ENCODE measurements at places on chromosomes 6 and 20.

GRCh38 chr6:121816361-121816760, 380.9 kb downstream of the GJA1 start:
- DNase-seq: no peak

GRCh38 chr6:134517868-134518267, 200.0 kb upstream of the SGK1 start:
- DNase-seq: no peak

GRCh38 chr6:107973594-107973993, 15.6 kb upstream of the SEC63 start:
- no peak for DNase-seq

DNA sequence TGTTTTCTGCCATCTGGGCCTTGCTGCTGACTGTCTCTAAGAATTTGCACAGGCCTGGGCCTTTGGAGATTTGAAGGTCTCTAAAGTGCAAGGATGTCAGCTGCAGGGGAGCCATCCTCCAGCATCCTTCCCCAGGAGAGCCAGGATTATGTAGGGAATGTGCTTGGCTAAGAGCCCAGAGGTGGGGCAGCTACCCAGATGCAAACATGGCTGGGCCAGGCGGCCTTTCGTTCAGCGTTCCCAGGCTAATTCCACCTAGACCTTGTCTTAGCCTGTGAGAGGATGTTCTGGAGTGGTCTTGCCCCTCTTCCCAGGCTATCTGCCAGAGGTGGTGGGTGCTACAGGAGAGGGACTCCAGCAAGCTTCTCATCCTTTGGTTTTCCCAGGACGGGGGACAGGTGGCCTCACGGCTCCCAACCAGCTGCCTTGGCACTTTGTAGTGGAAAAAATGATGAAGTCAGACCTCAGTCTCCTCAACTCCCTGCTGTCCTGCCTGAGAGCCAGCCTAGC, 7.7 kb upstream of the PTGIS start:
- no peak for DNase-seq

DNA sequence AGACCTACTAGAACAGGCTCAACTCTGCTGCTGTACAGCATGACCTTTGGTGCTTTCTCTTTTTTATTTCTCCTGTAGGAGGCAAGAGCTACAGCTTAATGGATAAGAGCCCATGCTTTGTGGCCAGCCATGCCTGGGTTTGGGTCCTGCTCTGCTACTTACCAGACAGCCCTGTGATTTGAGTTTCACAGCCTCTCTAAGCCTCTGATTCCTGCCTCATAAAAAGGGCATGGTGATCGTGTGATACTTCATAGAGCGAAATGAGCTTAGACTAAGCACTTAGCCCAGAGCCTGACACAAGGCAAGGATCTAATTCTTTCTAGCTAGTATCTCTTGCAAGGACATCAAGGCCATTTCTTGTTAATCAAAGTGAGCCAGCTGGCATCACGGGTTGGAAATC, 19.3 kb upstream of the PDE7B start:
- no peak for DNase-seq

GRCh38 chr6:101806241-101806640, 412.7 kb downstream of the GRIK2 start:
- DNase-seq: no peak

DNA sequence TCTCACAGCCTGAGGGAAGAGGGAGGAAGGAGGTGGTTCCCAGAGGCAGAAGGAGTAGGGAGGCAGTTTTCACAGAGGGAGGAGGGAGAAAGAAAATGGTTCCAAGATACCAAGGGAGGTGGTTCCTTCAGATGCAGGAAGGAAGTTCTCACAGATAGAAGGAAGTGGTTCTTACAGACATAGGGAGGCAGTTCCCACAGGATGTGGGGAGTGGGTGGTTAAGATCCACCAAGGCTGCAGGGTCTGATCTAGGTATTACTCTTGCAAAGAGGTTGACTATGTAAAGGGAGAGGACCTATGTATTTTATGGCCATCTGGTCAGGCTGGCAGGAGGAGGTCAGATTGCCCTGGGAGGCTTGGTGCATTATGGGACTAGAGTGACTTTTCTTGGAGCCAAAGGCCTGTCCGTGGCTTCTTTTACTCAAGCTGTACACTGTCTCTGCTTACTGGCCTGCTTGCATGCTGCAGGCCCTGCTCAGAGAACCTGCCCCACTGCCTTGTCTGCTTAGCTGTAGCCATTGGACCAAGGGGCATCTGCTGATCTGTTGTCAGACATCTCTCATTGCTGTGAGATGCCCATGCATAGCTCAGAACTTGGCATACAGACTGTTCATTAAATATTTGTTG, 283.7 kb downstream of the DHX35 start:
- no peak for DNase-seq

GRCh38 chr6:41318654-41319565, 16.5 kb upstream of the NCR2 start:
- DNase-seq: no peak

- DNase-seq: no peak
Observed at GRCh38 chr6:26286168-26286877, 78.7 kb upstream of the BTN3A2 start.

- DNase-seq: no peak
Observed at GRCh38 chr6:134822920-134823709, 126.8 kb downstream of the ALDH8A1 start.

DNA sequence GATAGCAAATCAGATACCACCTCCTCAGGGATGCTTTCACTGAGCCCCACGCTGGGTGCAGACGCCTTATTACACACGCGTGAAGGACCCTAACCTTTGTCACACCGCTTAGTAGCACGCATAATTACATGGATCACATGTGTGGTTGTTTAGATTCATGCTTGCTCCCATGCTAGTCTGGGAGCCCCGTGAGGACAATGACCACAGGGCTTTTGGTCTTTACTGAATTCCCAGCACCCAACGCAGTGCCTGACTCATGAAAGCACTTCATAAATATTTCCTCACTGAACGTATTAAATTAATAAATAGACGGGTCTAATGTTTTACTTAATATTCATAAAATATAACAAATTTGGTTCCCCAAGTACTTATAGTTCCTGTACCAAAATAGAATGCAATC, 132.5 kb downstream of the ALDH8A1 start:
- DNase-seq: no peak

- no peak for DNase-seq
Observed at GRCh38 chr6:44157152-44157521, 1.5 kb upstream of the CAPN11 start.

DNA sequence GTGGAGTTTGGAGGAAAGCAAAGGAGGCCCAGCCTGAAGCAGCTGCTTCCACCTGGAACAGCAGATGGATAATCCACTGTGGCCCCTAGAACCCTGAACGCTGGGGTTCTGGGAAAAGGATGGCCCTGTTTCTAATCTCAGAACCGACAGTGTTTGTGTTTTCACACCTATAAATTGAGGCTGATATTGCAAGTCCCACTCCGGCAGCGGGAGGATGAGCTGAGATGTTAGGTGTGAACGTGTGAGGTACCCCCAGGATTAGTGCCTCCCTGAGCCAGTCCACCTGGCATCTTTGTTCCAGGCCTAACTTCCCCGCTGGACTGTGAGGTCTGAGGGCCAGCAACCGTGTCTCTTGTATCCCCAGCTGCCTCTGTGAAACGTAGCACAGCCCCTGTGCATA, 7.8 kb upstream of the CDH4 start:
- no peak for DNase-seq

DNA sequence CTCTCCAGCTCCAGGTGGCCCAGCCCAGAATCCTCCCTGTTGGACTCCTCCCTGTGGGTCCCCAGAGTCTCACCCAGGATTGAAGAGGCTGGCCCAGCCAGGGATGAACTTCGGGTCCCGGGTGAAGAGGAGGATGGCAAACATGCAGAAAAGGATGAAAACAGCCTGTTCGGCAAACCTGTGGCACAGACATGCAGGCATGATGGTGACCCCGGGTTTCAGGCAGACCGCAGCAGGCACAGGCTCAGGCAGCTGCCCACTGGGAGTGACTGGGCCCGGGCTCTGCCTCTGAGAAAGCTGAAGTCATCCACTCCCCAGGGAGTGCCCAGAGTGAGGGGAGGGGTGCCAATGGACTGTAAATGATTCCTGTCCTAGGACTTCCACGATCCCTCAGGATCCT, 37.5 kb upstream of the OCSTAMP start:
- no peak for DNase-seq

DNA sequence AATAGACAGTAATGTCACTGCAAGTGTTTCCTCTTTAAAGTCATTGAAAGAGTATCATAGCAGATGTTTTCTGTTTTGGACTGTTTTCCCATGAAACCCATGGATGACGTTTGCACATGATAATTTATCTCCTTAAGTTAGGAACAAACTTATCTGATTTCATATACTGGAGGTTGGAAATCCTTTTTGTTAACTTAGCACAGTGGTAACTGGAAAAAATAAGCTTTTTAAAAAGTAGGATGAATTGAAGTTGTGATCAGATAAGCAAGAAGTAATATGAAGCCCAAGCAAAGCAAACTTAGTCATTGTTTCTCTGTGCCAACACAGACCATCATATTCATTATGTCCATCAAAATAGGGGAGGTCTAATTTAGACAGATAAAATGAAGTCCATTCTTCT, 61.6 kb downstream of the PLCB4 start:
- no peak for DNase-seq

DNA sequence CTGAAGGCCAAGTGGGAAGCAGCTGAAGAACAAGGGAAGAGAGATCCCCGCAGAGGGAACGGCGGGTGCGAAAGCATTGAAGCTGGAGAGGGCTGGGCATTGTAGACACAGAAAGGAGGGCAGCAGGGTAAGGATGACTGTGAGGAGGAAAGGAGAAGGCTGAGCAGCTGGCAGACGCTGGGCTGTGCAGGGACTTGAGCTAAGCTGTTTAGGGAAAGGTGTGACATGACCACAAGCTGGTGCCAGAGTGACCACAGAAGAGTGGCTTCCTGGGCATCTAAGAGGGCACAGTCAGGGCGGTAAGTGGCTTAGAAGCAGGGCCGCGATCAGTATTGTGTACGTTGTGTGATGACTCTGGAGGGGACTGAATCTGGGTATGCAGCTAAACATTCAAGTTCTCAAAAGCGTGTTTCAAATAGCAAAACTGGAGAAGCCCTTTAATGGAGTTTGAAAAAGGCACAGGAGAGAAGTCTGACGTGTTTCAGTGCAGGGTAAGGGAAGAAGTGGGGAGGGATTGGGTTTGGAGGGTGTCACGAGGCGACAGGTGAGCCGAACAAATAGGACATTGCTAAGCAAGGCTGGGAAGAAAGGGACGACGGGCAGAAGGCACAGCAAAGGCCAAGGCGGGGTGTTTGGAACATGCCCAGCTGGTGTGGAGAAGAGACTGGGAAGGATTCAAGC, 46.1 kb upstream of the ARFGEF2 start:
- no peak for DNase-seq

- DNase-seq: no peak
Observed at GRCh38 chr20:60541991-60542390, 583.8 kb downstream of the CDH26 start.

- no peak for DNase-seq
Observed at GRCh38 chr20:51491393-51491792, 51.1 kb downstream of the NFATC2 start.

DNA sequence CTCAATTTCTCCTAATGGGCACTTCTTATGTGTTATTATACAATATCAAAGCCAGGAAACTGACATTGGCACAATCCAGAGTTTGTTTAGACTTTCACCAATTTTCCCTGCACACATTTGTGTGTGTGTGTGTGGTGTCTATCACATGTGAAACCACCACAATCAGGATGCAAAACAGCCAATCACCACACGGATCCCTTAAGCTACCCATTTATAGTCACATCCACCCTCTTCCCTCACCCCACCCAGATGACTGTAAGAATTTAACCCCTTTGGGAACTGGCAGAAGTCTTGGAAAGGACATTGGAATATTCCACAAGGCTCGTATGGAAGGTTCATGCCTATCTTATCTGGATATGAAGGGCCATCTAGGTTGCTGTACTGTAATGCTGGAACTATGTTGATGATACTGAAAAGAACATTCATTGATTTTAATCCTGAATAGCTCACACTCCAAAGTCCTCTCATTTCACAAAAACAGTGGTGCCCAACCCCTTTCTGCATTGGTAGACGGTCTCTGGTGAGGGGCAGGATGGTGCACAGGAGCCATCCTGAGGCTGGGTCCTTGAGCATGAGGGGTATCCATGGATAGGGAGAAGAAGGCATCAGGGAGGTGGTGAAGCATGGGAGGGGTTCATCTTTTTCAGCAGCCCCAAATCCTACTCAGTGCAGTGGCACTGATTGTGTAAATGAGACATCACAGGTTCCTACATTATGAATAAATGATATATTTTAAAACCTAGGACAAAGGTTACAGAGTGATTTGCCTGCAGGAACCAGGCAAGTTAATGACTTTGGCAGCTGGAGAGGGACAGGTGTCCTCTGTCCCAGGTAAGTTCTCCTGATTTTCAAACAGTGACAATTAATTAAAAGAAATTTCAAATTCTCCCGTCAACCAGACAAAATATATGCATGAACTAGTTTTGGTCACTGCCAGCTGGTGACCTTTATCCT, 12.1 kb upstream of the CTCFL start:
- DNase-seq: no peak

DNA sequence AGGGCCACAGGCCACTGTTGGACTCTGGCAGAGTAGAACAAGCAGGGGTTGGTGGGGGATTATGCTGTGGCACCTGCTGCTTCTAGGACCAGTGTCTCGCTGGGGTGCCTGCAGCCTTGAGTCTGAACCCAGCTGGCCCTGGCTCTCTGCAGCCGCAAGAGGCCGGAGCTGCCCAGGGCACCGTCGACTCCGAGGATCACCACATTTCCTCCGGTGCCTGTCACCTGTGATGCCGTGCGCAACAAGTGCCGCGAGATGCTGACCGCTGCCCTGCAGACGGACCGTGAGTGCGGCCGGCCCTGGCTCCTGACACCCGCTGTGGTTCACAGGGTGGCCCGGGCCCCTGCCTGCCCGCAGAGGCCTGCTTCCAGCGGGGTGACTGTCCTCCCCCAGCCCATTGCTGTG, 6.2 kb downstream of the TCEA2 start:
- no peak for DNase-seq

- no peak for DNase-seq
Observed at GRCh38 chr6:163946437-163946836, 531.9 kb downstream of the QKI start.

DNA sequence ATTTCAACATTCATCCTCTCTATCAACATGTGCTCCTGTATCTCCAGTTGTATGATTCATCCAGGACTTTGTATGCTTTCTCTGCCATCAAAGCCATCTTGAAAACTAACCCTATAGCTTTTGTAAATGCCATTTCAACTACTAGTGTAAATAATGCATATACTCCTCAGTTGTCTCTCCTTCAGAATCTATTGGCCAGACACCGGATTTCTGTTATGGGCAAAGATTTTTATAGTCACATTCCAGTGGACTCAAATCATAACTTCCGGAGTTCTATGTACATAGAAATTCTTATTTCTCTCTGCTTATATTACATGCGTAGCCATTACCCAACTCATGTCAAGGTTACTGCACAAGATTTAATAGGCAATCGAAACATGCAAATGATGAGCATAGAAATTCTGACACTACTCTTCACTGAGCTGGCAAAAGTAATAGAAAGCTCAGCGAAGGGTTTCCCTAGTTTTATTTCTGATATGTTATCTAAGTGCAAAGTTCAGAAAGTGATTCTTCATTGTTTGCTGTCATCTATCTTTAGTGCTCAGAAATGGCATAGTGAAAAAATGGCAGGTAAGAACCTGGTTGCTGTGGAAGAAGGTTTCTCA, 54.8 kb downstream of the PGM3 start:
- DNase-seq: no peak

Measured in esophagus squamous epithelium (tissue), 5 donors.